Fibroblast of skin of left biceps (primary cell): ENCODE measurements at places on chromosomes 7 and 10.
A peak's percentile ranks its signal among the peaks of the same experiment; 100 is the strongest.

GRCh38 chr7:123746931-123747488 lies 1.8 kb downstream of the WASL start:
- DNase-seq, result no peak

DNA sequence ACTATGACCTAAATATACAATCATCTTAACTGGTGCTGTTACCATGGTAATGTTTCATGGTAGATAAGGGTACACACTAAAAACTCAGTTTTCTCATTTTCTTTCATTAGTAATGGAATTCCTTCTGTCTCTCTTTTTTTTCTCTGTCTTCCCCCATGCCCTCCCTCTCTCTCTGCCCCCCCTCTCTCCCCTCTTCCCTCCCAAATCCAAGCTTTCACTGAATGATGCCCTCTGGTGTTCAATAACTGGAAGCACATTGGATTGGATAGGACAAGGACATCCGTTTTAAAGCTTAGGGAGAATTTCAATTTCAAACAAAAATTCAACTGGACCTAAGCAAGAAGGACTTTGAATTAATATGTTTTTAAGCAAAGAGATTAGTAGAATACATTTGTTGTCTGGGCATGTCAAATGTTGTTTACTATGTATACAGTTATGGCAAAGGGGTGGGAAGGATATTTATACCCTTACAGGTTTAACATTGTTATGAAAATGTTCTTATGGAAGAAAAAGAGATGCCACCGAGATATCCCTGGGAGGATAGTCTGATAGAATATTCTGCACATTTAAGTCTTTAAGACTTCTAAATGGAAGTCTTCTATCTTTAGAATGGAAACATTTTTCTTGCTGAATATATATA lies 6.1 kb downstream of the CHRM2 start:
- no peak for DNase-seq

- DNase-seq, result peak; percentile 66
Observed at GRCh38 chr7:23020742-23021401, 6.9 kb upstream of the HYCC1 start.

- no peak for DNase-seq
Observed at GRCh38 chr7:151611041-151611440, 91.3 kb upstream of the RHEB start.

- no peak for DNase-seq
Observed at GRCh38 chr7:27064661-27065060, 31.1 kb downstream of the HOXA1 start.

DNA sequence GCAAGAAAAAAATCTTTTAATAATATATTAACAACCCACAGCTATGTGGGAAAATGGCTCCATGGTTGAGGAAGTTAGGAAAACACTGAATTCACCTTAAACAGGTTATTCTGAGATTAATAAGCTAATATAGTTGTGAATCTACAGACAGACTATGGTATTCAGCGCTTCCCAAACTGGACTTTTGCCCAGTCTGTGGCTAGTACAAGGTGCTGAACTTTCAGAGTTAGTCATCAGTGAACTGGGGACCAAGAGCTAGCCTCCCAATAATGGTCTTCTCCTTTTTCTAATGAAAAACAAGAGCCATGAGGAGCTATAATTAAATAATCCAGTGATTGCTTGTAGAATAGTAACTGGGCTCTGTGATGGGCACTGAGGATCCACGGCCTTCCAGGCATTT lies 65.3 kb downstream of the FRMPD2 start:
- DNase-seq, result no peak

DNA sequence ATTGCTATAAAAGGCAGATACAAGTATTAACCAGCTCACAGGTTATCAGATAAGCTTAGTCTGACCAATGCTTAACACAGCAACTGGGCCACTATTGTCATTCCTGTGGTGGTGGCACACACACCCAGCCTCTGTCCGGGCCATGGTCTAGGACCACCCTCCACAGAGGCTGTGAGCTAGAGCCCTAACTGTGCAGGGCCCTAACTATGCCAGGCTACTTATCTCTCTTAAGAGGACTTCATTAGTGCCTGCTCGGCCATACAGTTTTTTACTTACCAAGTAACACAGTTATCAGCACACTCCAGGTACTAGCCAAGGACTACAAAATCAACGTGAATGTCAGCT lies 2.1 kb upstream of the EGFR start:
- no peak for DNase-seq

GRCh38 chr7:43215061-43215460 lies 102.6 kb downstream of the HECW1 start:
- DNase-seq, result no peak

- no peak for DNase-seq
Observed at GRCh38 chr7:114718861-114719260, 203.0 kb upstream of the MDFIC start.

- DNase-seq, result no peak
Observed at GRCh38 chr7:116423499-116423898, 76.0 kb upstream of the CAV2 start.

DNA sequence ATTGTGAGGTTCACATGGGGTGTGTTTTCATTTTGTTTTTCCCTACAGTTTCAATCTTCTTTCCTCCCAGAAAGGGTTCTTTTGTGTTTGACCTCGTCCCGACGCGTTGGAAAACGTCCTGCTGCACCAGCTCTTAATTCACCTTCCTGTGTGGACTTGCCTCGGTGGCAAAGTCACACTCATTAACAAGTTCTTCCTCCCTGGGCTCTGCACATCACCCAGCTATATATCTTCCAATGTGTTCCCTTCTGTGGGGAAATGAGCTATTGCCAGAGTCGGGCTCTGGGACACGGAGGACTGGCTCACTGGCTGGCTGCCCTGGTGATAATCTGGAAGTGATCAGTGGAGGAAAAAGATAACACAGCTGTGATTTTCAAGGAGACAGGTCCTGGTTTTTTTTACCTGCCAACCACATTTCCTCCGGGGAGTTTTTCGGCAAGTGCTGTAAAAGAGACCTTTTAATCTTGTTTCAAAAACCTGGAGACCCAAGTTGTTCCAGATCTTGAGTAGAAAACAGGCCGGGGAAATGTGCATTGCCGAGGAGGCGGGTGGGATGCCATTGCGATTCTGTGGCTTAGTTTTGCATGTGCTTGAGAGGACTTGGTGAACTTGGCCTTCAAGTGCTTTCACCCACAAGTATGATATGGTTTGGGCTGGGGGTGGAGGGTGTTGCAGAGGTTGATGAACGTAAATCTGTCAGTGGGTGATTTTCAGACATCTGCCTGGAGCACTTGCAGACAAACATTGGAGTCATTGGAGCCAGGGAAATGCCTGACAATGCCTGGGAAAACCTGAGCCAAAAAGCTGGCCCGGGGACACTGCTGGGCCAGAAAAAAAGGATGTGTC lies 96.5 kb upstream of the CREB5 start:
- DNase-seq, result no peak

GRCh38 chr10:33273295-33274002 lies 61.0 kb downstream of the NRP1 start:
- peak; percentile 81 for DNase-seq

DNA sequence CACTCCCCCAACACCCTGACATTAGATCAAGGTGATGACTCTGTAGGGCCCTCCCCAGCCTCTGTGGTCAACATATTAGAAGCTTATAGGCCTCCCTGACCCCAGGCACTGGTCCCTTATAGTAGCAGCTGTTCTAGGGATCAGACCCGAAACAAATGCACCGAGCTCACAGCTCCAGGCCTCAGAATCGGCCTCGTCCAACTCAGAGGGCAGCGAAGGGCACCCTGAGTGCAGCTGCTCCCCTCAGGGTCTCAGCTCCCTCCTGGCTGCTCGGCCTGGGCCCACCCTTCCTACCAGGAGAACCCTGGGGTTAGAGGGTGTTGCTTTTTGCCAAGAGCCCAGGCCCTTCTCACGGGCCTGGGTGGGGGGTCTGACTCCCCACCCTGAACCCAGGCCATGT lies 5.0 kb downstream of the ECHS1 start:
- DNase-seq, result no peak

DNA sequence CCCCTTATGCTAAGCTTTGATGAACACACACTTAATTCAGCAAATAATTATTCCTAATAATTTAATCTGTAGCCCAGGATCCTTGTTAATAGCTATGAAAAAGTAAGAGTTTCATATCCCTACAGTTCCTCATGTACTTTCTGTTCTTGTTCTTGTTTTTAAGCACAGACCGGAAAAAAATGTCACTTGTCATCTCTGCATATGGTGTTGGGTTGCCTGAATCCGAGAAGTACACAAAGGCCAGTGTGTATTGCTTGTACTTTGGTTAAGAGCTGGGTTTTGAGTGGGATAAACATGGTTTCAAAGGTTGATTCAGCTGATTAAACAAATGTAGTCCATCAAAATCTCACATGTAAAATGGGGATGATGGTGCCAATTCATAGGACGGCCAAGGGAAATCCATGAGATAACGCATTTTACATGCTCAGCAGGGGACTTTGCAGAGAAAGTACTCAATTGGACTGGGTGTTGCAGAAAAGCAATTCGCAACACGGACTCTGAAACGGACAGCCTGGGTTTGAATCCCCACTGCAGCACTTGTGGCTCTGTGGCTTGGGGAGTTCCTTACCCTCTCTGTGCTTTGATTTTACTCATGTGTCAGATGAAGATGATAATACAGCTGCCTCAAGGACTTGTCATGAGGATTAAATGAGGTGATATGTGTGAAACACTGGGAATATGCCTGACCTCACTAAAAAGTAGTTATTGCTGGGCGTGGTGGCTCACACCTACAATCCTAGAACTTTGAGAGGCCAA lies 71.7 kb downstream of the MAP3K8 start:
- DNase-seq, result no peak

DNA sequence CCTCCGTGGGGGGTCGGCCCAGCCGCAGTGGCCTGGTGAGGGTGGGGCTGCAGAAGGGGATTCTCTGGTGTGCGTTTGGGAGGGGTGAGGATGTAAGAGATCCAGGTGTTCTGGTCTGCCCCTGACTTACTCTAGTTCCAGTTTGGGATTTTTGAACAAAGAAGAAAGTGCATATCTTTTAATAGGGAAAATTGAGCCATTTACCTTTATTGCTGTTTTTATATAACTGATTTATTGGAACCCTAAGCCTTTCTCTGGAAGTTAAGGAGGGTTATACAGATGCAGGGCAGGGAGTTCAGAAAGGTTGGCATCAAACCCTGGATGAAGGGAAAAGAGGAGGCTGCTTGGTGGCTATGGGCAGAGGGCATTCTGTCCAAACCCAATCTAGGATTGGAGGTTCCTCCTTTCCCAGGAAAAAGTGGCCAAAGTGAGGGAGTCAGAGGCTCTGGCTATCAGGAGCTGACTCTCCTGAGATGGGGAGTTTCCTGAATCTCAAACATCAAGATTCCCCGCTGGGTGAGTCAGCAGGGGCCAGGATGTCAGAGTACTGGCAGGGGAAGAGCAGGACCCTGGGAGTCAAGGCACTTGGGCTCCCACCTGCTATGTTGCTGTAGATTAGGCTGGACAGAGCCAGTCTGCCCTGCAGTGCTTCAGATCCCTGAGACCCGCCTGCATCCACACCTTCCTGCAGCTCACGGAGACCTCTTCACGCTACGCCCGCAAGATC lies 67.5 kb downstream of the CLIP2 start:
- DNase-seq, result no peak

DNA sequence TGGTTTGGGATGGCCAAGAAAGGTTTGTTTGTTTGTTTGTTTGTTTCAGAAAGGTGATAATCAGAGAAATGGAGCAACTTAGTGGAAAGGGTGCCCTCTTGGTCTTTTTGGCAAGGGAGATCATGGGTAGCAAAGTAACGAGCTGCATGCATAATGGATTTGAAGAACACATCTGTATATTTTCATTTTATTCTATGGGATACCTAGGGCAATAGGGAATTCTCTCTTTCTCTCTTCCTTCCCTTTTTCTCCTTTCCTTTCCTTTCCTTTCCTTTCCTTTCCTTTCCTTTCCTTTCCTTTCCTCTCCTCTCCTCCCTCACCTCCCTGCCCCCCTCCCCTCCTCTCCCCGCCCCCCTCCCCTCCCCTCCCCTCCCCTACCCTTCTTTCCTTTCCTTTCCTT lies 492.1 kb downstream of the NEBL start:
- no peak for DNase-seq

GRCh38 chr7:68246189-68246633 lies 1249.6 kb downstream of the TYW1 start:
- no peak for DNase-seq

GRCh38 chr7:48691788-48692187 lies 232.6 kb upstream of the CDC14C start:
- no peak for DNase-seq

- DNase-seq, result no peak
Observed at GRCh38 chr10:105952153-105952552, 1212.4 kb downstream of the SORCS1 start.

DNA sequence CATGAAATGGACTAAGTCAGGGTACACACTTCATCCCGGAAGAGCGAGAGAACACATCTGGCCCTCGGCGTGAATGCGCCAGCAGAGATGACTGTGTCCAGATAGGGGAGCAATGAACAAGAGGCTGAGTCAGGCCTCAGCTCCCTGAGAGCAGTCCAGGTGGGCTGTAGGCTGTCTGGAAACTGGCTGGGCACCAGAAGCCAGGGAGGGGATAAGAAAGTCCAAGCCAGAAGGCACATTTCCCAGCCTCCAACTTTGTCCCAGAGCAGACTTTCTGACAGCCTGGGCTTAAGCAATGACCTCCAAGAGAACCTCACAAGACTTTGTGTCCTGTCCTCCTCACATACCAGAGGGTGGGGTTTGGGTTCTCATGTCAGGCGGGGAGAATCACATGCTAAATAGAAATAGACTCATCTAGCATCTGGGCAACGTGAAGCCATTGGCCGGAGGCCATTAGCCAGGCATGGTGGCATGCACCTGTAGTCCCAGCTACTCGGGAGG lies 157.2 kb downstream of the ARHGAP12 start:
- DNase-seq, result no peak

DNA sequence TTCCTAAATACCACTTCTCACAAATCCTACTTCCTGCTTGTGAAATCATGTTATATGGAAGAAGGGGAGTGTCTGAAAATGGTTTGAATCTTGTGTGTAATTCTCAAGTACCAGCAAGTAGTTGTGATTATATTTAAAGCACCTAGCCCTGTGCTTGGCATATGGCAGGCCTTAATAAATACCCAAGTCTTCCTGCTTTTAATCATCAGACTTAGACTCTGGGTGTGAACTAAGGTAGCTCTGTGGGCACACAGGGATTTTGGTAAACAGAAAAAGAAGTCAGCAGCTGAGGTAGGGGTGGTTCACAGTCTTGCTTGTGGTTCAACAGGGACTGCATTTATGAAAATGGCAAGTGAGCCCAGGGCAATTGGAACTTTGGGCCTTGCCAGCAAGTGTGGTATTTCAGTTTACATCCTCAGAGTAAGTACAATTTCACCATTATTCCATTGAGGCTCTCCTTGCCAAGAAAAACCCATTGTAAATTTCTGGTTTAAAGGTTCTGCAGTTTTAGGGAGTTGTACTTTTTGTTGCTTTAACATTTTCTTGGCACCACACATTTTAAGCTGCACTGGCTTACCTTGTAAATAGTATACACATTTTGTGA lies 215.5 kb downstream of the AUTS2 start:
- DNase-seq, result no peak
